LHCN-M2 (cell line): ENCODE measurements at places on chromosomes 12 and 14. TPM values are rescaled to one million over a fixed set of nuclear protein-coding genes. Genes with fewer than 3 reads are reported as not detected.

Gene RASSF3
- 15.7 and 19.2 TPM in 2 replicates for total RNA-seq

Gene SLC10A1
- not detected in 2 replicates for total RNA-seq

Gene LGALS3
- total RNA-seq: 247 and 288 TPM in 2 replicates

Gene CLEC1A
- not detected in 2 replicates for total RNA-seq

Gene LYZ
- total RNA-seq: not detected in 2 replicates
